Activated CD4-positive, alpha-beta T cell treated with anti-CD3 and anti-CD28 coated beads, Interleukin-2, amount 10 ng/mL, durations not matched to agents 24 days and 14 days (primary cell): ENCODE measurements at places on chromosomes 6 and 20.

- no peak overlapping the region for H3K27ac ChIP-seq
- no peaks in the 10 kb centered on the region for H3K36me3 ChIP-seq
- no peak overlapping the region for H3K4me3 ChIP-seq
- H3K4me1 ChIP-seq: peaks cover 2% of the 10 kb centered on the region
Observed at GRCh38 chr6:116420341-116420740, 40.8 kb upstream of the CALHM6 start.

GRCh38 chr6:158445426-158446085 lies 114.3 kb upstream of the TMEM181 start:
- DNase-seq: no peak
- no peak overlapping the region for H3K4me3 ChIP-seq
- H3K27me3 ChIP-seq: no peaks in the 10 kb centered on the region

DNA sequence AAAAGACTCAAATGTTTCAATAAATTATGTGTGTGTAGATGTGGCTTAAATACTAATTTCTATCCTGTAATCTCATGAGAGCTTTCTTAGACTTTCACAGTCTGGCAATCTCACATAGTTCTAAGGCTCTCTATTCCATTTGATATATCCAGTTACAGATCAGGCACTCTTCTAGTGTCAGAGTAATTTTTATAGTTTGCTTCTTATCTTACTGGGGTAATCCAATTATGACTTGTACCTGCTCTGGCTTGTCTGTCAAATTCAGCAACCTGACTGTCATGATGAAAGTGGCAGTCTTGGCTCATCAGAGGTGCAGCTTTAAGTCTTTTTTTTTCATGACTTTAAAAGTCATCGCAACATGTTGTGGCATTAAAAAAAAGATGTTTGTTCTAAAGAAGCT lies 513.2 kb upstream of the MAN1A1 start:
- no peak overlapping the region for H3K27ac ChIP-seq
- H3K4me1 ChIP-seq: no peaks in the 10 kb centered on the region
- no peak for DNase-seq
- H3K27me3 ChIP-seq: peaks cover 8% of the 10 kb centered on the region
- no peaks in the 10 kb centered on the region for H3K36me3 ChIP-seq
- H3K4me3 ChIP-seq: no peak overlapping the region

DNA sequence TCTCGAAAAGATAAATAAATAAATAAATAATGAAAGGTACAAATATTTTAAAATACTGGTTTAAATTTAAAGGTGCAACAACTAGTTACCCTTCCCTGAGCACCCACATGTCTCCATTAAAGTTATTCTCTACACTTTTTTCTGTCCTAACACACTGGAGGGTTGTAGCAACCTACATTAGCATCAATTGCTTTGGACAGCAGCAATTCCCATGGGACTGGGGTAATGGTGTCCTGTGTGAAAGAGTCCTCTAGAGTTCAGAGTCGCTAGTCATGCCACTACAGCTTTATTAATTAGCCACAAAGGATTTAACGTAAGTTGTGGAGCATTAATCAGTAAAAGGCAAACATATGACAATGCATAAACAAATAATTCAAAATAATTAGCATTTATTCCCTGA lies 14.1 kb upstream of the CD24 start:
- peaks cover 7% of the 10 kb centered on the region for H3K27me3 ChIP-seq
- DNase-seq: no peak
- H3K36me3 ChIP-seq: no peaks in the 10 kb centered on the region
- H3K4me3 ChIP-seq: no peak overlapping the region
- no peak overlapping the region for H3K27ac ChIP-seq
- no peaks in the 10 kb centered on the region for H3K4me1 ChIP-seq

DNA sequence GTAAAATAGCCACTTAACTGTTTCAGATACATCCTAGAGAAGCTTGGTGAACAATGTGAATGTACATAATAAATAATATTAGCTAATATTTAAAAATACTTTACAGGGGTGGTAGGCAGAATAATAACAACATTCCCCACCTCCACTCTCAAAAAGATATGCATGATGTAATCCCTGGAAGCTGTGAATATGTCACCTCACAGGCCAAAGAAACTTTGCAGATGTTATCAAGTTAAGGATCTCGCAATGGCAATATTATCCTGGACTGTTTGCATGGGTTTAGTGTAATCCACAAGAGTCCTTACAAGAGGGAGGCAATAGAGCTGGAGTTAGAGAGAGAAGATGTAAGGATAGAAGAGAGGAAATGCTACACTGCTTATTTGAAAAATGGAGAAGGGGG lies 7.0 kb upstream of the PTPRK start:
- no peaks in the 10 kb centered on the region for H3K36me3 ChIP-seq
- peaks cover 28% of the 10 kb centered on the region for H3K27me3 ChIP-seq
- no peak for DNase-seq

DNA sequence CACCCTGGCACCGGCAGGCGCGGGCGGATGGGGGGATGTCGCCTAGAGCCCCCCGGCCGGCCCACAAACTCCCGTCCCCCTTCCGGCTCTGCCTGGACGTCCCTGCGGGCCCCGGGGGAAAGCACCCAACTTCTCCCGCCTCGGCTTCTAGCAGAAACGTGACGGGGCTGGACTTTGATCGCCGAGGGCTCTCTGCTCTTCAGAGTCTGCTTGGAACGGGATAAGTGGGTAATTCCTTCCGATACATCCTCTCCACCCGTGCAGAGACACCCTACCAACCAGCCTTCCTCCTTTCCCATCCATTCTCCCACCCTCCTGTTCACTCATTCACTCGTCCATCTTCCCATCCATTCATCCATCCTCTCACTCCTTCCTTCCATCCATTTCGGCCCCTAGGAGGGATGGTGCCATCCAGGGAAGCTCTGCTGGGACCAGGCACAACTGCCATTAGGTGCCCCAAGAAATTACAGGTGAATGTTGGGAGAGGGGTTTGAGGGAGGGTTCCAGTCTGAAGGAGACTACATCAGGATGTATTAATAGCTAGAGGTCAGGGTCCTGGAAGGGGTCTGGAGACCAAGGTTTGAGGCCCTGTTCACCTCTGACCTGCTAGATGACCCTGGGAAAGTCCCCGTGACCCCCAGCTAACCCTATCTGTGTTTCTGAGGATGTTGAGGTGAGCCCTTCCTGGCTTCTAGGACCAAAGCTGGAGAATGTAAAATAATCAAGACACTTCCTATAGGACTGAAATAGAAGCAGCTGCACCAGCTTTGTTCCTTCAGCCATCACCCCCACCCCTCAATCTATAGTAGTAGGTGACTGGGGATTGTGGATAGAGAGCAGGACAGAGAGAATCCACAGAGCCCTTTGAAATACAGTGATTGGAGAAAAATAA lies 538 bp downstream of the TTLL9 start:
- H3K27ac ChIP-seq: peak overlapping the region; percentile 15
- DNase-seq: no peak
- peak overlapping the region; percentile 72 for H3K4me3 ChIP-seq
- H3K4me1 ChIP-seq: peaks cover 11% of the 10 kb centered on the region
- peaks cover 66% of the 10 kb centered on the region for H3K27me3 ChIP-seq

- H3K27me3 ChIP-seq: no peaks in the 10 kb centered on the region
- H3K27ac ChIP-seq: no peak overlapping the region
- H3K4me3 ChIP-seq: no peak overlapping the region
- no peaks in the 10 kb centered on the region for H3K36me3 ChIP-seq
- no peak for DNase-seq
Observed at GRCh38 chr6:133340557-133340956, 99.4 kb downstream of the EYA4 start.

DNA sequence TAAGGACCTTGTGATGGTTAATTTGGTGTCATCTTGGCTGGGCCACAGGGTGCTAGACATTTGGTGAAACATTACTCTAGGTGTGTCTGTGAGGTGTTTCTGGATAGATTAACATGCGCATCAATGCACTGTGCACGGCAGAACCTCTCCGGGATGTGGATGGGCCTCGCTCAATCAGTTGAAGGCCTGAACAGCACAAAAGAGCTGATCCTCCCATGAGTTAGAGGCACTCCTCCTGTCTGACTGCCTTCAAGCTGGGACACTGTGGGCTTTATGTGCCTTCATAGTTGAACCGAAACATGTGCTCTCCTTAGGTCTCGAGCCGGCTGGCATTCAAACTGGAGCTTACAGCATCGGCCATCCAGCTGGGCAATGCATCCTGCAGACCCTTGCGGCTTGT lies 88.8 kb downstream of the HUS1B start:
- H3K4me3 ChIP-seq: no peak overlapping the region
- peaks cover 55% of the 10 kb centered on the region for H3K36me3 ChIP-seq
- peaks cover 26% of the 10 kb centered on the region for H3K4me1 ChIP-seq
- DNase-seq: peak; percentile 54

DNA sequence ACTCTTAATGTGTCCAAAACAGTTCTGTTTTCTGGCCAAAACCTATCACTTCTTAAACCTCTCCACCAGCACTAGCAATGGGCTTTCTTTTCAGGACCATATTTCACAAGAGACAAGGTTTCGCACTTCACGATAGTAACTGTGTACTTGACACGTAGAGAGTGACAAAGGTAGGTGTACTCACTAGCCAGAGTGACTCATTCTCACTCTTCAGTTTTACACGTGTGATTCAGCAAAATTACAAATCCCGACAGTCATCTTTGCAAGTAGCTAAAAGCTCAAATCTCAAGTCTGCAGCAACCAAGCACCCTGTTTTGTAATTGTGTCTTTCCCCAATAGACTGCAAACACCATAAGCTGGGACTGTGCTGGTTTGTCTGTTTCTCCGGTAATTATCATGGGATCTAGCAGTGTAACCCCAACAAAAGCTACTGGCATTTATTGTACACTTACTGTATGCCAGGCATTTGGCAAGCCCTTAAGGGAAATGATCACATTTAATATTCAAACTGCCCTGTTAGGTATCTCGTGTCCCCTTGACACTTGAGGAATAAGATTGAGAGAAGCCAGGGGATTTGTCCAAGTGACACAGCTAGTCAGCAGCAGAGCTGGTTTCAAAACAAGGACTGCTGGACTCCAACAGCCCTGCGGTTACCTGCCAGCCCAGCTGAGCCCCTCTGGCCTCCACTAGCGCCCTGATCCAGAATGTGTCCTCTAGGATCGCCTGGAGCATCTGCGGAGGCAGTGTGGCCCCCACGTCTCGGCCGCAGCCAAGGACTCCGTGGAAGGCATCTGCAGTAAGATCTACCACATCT lies 9.9 kb downstream of the PCIF1 start:
- peaks cover 7% of the 10 kb centered on the region for H3K4me1 ChIP-seq
- H3K36me3 ChIP-seq: peaks cover 47% of the 10 kb centered on the region
- H3K4me3 ChIP-seq: no peak overlapping the region

- H3K4me3 ChIP-seq: no peak overlapping the region
- H3K4me1 ChIP-seq: peaks cover 4% of the 10 kb centered on the region
- peaks cover 48% of the 10 kb centered on the region for H3K27me3 ChIP-seq
- no peak for DNase-seq
- H3K36me3 ChIP-seq: no peaks in the 10 kb centered on the region
- H3K27ac ChIP-seq: no peak overlapping the region
Observed at GRCh38 chr6:43239054-43239453, 4.2 kb upstream of the TTBK1 start.

DNA sequence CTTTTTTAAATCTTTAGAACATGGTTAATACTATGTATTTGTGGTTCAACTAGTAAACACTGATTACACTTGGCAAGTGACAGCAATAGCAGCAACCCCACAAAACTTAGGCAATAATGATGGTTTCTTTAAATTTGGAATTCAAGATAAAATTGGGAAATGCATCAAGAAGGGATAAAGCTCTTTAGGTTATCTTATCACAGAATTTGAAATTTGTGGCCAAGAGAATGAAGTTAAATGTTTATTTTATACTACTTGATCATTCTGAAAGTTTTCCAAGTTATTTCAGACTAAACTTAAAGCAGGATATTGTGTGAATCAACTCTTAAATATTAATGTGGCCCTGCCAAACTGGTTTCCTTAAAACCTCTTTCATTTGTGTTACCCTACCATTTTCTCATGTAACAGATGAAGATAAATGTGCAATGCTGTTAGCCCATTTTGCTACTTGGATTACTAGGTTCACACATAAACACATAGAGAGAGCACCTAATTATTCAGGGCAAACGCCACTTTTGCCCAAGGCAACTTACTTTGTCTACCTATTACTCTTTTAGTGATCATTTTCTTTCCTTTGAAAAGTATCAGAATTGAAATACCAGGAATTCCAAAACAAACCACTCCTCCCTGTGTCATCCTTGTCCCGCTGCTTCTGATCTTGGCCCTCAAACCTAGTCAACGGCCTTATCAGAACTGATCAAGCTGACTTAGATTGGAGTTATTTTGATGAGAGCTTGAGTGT lies 186.7 kb upstream of the TENT5A start:
- no peaks in the 10 kb centered on the region for H3K4me1 ChIP-seq
- H3K27ac ChIP-seq: no peak overlapping the region
- H3K36me3 ChIP-seq: no peaks in the 10 kb centered on the region
- no peaks in the 10 kb centered on the region for H3K27me3 ChIP-seq
- no peak overlapping the region for H3K4me3 ChIP-seq
- no peak for DNase-seq

GRCh38 chr20:22554391-22554790 lies 30.0 kb downstream of the FOXA2 start:
- H3K4me1 ChIP-seq: no peaks in the 10 kb centered on the region
- DNase-seq: no peak
- no peaks in the 10 kb centered on the region for H3K36me3 ChIP-seq
- peaks cover 11% of the 10 kb centered on the region for H3K27me3 ChIP-seq
- no peak overlapping the region for H3K4me3 ChIP-seq

DNA sequence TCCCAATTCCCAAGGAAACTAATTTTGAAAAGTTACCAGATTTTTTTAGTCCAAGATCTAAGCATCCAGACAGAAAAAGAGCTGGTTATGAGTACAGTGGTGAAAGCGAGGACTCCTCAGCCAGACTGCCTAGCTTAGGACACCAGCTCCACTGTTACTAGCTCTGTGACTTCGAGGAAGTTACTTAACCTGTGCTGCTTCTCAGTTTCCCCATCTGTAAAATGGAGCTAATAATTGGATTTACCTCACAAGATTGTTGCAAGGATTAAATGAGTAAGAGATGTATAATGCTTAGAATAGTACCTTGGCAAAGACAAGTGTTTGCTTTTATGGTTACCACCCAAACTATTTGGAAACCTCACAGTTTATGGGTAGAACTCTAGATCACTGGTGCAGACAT lies 1.1 kb downstream of the NT5DC1 start:
- H3K27ac ChIP-seq: peak overlapping the region; percentile 92
- peaks cover 44% of the 10 kb centered on the region for H3K4me1 ChIP-seq
- peaks cover 5% of the 10 kb centered on the region for H3K36me3 ChIP-seq
- DNase-seq: no peak
- no peaks in the 10 kb centered on the region for H3K27me3 ChIP-seq
- peak overlapping the region; percentile 95 for H3K4me3 ChIP-seq

GRCh38 chr20:3867802-3868201 lies 21.2 kb downstream of the MAVS start:
- no peak for DNase-seq
